Activated T-helper 17 cell treated with anti-CD3 and anti-CD28 coated beads, Interleukin-2, amount 50 U/mL, for 72 hours (primary cell): ENCODE measurements at places on chromosomes 6 and 20. TPM values are rescaled to one million over a fixed set of nuclear protein-coding genes. Genes with fewer than 3 reads are reported as not detected.

DNA sequence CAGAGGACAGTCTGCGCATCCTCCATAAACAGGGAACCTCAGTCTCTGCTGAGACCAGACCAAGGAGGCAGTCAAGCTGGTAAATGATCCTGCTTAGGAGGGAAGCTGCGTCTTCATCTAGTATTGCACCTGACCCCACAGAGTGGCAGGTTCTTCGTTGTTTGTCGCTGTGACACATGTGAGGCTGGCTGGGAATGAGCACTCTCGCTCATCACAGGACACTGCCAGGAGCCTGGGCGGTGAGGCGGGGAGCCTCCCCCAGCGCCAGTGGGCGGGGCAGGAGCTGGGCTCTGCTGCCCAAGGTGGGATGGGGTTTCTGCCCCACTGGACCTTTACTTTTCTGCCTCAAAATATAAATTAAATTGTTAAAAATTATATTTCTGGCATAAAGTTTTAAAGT, 48.4 kb upstream of the SYNDIG1 start:
- ATAC-seq, result no peak

DNA sequence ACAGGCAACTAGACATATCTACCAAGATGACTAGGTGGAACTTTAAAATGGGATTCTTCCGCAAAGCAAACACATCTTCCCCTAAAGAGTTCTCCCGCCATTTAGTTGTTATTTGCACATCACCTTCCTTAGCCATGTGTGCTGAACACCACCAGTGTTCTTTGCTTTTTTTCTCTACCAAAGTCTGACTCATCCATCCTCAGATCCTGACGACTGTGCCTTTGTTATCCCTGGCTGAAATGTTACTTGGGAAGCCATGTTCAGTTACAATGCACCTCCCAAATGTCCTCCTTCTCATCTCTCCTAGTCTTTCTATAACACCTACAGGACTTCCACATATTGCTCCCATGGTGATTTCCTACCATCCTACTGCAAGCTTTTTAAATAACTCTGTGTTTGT, 593.5 kb upstream of the ARID1B start:
- no peak for ATAC-seq

DNA sequence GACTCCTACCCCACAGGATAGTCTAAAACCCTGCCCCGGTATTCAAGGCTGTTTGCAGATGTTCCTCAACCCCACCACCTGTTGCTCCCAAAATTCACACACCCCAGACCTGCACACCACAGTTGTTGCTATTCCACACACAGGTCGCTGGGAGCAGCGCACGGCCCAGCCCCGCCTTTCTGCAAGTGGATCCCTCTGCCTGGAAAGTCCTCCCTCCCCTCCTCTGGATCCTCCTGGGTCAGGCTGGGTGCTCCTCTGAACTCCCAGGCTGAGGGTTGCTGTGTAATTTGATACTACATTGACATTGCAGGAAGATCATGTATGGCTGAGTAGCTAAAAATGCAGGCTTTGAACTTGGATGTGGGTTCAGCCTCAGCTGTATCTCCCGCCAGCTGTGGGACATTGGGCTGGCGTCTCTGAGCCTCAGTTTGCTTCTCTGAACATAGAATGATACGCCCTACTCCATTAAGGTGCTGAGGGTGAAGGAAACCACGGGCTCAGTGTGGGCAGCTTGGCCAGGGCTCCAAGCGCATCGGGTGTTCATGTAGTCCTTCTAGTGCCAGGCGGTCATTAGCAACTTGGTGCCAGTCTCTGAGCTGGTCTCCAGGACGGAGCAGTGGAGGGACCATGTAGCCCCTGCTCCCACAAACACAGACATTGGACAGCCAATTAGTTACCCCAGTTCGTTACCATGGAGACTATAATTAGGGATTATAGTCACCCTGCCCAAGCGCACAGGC, 13.9 kb upstream of the CCN5 start:
- no peak for ATAC-seq

WFDC12 gene
- total RNA-seq, result not detected

GRCh38 chr6:107656401-107656800, 166.5 kb downstream of the SOBP start:
- no peak for ATAC-seq

DNA sequence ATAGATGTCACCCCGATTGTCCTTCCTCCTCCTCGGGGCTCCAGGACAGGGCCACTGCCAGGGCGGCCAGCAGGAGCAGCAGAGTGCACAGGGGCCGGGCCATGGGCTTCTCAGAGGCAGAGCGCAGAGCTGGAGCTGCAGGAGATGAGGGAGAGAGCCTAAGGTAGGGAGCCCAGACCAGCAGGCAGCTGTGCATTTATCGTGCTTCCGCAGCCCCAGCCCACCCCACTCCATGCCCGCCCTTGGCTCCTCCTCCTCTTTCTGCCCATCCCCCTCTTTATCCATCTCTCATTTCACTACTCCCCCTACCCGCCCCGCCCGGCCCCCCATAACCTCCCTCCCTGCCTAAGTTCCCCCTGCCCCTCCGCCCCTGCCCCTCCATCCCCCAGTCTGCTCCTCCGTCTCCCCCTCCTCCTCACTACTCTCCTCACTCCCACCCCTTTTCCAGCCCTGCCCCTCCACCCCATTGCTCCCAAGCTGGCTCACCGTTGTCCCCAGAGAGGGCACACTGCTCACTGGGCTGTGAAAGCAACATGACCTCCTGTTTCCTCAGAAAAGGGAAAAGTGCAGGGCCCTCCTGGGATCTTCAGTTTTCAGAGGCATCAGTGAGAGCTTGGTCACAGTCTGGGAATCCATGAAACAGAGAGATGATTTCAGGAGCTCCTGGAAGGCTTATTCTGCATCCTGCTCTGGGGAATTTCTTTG, 25.5 kb upstream of the CST1 start:
- ATAC-seq, result no peak

GRCh38 chr20:15913391-15914025, 659.7 kb downstream of the KIF16B start:
- ATAC-seq, result no peak

PRND gene
- total RNA-seq, result not detected

GLP1R gene
- total RNA-seq, result not detected

GRCh38 chr6:21467091-21467490, 126.5 kb upstream of the SOX4 start:
- ATAC-seq, result no peak

DNA sequence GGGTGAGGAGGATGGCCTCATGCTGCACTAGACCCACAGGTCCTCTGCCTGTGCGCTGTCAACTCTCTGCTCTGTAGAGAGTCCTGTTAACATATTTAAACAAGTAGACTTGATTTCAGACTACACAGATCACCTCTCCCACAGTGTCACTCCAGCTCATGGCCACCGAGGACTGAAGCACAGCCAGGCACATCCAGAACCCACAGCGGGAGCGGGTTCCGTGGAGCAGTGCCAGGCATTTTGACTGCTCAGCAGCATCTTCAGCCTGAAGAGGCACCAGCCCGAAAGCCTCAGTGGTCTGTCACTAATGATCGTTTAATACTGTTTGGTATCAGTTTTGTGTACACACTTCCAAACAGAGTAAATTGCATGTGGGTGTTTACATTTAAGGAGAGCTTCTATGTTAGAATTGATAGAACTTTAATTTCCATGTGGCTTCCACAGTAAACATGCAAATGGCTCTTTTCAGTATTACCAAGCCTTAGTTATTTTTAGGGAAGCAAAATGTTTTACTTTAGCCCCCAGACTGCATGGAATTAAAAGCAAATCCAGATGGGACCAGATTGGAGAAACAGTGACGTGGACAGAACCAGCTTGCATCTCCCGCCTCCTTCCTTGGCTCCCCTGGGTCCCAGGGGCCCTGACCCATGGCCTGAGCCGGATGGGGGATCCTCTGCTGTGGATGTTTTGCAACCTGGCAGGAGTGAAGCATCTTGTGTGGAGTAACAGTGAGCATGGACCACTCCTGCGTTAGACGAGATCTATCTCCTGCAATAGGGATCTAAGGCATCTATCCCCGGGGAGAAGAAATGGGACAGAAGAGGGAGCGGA, 196.7 kb upstream of the CDH4 start:
- no peak for ATAC-seq

GRCh38 chr6:36301781-36302180, 31.9 kb downstream of the PNPLA1 start:
- no peak for ATAC-seq

VSTM2L gene
- total RNA-seq, result not detected

FAM217A gene
- not detected for total RNA-seq

SLC52A3 gene
- total RNA-seq, result not detected

DNA sequence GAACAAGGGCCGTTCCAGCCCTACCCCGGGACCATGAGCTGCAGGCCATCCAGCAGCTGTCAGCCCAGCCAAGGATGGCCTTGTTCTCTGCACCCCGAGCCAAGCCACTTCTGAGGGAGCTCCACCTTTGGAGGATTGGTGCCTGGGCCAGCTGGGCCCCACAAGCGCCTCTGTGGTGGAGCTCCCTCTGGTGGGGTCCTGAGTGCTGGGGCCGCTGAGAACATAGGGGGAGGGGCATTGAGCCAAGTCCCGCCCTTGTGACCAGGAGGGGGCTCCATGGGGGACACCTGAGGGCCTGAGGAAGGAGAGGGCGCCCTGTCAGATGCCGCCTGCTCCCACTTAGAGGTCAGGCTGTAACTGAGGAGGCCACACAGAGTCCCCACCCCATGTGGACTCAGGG, 43.2 kb downstream of the YTHDF1 start:
- ATAC-seq, result no peak
